ENCODE measurements at places on chromosomes 1 and 21.

DNA sequence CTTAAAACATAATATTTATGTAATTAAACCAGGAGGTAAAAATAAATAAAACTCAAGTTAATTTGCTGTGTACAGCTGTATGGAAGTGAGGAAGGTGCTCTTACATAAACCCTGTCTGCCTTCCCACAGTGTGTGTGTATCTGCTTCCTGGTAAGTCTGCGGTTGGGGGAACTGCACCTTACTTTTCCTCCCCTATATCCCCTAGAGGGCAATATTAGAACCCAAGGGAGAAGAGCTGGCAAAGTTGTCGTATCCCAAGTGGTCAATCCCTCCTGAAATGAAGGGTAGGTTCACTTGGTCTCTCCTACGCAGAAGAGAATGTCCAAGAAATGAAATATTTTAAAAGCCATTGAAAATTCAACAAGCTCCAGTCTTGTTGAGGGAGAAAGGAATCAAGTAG, 17.8 kb upstream of the JAK1 start:
- DNase-seq: no peak

GRCh38 chr1:80919426-80919825, 881.3 kb upstream of the ADGRL2 start:
- no peak for DNase-seq

GRCh38 chr21:44910229-44911067, 10.3 kb downstream of the ITGB2 start:
- DNase-seq: no peak

DNA sequence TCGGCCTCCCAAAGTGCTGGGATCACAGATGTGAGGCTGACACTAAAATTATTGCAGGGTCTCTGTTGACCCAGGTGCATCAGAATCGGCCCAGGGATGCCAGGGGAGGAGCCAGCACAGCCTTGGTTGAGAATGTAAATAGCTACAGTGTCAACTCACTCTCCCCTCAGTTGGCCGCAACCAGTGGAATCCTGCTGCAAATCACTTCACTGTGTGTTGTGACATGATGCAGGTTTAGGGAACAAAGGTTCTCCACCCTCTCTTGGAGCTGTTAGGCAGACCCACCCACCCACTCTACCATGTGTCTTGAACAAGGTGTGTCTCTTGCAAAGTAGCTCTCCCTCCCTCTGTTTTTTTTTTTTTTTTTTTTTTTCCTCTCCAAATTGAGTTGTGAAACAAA, 60.5 kb upstream of the SOD1 start:
- no peak for DNase-seq

DNA sequence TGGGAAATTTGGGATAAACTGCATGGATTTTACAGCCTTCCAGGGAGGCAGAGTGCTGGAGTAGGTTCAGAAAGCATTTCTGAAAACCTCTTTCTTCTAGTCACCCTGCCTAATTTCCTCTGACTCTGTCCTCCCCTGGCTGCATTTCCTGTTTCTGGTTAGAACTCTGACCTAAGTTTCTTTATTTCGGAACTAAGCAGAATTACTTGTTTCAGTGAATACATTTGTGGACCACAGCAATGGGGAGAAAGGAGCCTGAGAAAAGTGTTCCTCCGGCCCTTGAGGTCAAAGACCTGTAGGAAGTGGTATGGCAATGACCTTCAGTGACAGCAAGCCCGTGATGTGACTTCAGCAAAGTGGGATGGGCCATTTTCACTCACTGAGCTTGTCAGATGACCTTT, 173.4 kb upstream of the RUNX1 start:
- DNase-seq: no peak

DNA sequence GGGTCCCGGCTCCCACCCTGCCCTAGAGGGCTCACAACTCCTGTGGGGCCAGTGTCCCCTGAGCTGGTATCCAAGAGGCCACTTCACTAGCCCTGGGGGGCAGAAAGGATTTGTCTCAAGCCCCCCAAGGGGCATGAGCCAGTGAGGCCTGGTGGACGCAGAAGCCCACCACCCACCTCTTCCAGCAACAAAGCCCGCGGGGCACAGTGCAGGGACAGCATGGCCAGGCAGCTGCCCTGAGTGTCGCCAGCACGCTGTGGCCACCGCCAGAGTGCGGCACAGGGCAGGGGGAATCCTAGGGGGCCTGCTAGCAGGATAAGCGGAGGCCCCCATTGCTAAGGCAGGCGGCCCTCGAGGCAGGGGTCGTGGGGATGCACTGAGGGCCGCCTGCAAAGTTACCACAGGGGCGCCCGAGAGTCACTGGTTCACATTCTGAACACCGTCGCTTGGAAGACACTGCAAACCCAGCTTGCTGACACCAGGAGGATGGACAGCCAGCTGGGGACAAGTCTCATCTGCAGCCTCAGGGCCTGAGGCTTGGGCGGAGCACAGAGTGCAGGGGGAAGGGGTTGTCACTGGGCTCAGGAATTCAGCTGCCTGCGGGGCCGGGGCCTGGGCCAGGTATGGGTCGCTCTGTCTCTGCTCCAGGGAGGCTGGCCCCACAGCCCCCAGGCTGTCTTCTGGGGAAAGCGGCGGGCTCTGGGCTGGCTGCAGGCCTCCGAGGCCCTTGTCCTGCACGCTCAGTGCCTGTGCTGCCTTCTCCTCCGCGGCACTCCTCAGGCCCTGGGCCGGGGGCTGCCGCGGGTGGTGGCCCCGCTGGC, 26.8 kb downstream of the SLC19A1 start:
- DNase-seq: no peak

GRCh38 chr1:155044365-155044764, 6.8 kb upstream of the ADAM15 start:
- no peak for DNase-seq

GRCh38 chr1:244002721-244003120, 48.4 kb upstream of the ZBTB18 start:
- DNase-seq: no peak

DNA sequence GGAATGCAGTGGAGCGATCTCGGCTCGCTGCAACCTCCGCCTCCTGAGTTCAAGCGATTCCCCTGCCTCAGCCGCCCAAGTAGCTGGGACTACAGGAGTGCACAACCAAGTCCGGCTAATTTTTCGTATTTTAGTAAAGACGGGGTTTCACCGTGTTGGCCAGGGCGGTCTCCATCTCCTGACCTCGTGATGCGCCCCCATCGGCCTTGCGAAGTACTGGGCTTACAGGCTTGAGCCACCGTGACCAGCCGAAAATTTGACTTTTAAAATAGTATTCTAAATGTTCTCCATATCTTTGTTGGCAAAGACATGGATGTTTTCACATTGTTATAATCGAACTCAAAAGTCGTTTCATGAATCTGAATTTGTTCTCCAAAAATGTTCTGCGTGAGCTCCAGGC, 36.7 kb upstream of the SMYD2 start:
- DNase-seq: no peak

DNA sequence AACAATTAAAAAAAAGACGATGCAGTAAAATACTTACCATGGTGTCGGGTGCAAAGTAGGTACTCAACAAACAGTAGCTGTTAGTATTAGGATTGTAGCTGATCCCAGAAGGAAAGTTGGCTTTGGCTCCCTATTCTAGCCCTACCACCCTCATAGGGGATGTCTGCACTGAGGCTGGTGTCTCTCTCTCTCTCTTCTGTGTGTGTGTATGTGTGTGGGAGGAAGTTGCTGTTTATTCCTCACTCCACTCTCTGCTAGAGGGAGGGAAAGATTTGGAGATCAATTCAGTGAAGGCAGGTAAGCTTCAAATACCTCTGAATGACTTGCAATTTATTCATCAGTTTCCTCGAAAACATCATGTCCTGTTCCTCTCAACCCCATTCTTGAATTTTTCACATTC, 124.4 kb downstream of the PTPRU start:
- no peak for DNase-seq

DNA sequence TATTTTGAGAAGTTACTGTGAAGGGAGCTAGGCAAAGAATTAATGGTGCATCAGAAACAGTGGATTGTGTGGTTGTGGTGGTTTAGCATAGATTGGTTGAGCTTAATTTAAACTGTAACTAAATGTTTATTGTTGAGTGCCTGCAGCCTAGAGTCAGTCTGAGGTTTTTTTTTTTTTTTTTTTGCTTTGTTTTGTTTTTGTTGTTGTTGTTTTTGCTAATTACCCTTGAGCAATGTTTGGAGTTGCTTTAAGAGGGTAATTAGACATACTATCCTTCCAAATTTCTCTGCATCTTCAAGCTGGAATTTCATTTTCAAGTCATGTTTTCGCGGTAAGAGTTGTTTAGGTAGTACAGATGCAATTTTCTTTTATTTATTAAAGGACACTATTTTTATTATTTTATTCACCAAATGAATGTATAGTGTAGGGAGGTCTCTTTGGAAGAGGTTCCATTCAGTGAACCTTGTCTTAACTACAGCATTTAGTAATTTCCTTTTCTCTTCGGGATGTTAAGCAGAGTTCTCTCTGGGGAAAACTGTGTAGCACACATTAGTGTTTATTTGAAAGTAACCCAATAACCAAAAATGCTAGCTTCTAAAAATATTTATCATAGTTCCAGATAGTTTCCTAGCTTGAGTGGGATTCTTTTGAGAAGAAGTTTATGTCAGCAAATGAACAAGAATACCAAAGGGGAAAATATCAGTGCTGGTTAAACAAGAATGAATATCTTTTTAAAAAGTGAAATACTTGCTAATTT, 82.3 kb downstream of the CLIC4 start:
- DNase-seq: no peak

GRCh38 chr1:151156515-151156819, at the start of gene TNFAIP8L2:
TNFAIP8L2 (plus strand) TSS chr1:151156649; CDS start chr1:151158698, 2,049 bp downstream.
- no peak for DNase-seq

DNA sequence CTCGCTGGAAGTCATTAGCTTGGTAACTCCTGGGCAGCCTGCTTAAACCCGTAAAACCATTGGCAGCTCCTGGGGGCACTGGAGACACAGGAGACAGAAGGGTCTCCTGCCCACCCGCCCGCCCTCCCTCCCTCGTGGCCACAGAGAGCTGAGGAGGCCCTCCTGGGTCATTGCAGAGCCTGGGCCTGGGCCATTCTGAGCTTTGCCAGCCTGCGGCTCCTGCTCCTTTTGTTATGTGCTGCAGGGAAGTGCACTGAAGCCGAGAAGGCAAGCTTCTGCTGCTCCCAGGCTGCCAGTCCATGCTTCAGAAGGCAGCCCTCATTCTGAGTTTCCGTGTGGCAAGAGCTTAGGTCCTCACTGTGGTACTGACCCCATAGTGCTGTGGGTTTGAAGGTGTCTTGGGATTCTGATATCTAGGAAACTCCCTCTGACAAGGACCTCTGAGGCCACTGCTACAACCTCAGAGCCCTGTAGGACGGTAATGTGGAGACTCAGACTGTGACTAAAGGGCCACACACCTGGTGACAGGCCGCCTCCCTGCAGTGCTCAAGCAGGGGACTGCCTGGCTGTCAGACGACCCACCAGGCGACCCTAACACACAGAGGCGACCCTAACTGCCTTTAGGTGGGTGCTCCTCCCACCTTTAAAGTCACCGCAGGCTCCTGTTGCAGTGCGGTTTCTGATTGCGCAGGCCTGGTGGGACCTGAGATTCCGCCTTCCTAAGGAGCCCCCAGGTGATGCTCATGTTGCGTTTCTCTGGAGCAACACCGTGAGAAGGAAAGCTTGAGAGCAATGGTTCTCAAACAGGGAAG, 118.7 kb downstream of the IER5 start:
- DNase-seq: no peak

DNA sequence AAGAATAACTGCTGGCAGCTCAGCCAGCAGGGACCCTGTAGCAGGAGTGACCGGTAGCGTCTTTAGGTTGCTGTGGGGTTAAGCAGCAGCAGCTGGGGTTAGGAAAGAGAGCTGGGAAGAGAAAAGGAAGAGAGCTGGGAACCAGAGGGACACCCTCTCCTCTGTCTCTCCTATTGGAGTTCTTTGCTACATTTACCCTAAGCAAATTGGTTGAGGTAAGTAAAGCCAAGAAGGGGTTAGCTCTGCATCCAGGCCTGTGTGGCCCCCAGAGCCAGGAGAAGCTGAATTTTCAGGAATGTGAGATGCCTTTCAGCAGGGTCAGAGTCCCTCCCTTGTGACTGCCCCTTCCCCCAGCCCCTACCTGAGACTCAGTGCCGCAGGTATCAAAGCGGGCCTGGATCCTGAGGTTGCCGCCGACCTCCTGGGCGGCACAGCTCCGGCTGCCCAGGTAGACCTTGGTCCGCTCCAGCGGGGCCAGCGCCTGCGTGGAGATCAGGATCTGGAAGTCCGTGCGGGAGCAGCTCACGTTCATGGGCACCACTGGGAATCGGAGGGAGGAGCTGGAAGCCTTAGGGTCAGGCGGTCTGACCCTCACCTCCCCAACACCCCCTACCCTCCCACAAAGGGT, 16.4 kb downstream of the CDCP2 start:
- no peak for DNase-seq

GRCh38 chr1:229385853-229386456, 43.1 kb upstream of the CCSAP start:
- DNase-seq: no peak

- no peak for DNase-seq
Observed at GRCh38 chr1:222373216-222373615, 174.7 kb downstream of the HHIPL2 start.

DNA sequence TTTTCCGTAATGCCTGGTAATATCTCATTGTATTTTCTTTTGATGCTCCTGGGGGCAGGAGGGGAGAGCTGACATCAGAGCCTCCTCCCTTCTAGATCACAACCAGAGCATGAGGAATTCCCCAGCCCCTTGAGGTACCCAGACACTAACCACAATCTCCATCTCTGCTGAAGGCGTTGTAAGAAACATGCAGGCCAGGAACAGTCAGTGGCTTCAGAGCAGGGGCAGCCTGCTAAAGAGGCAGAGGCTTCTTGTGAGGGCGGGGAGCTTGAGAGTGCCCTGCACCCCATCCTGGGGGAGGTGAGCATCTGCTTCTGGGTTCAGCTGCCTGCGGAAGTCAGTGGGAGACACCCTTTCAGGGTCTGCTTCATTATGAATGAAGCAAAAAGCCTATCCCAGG, 19.0 kb downstream of the MAPKAPK2 start:
- no peak for DNase-seq

GRCh38 chr1:53681351-53681976, 57.5 kb downstream of the GLIS1 start:
- no peak for DNase-seq

DNA sequence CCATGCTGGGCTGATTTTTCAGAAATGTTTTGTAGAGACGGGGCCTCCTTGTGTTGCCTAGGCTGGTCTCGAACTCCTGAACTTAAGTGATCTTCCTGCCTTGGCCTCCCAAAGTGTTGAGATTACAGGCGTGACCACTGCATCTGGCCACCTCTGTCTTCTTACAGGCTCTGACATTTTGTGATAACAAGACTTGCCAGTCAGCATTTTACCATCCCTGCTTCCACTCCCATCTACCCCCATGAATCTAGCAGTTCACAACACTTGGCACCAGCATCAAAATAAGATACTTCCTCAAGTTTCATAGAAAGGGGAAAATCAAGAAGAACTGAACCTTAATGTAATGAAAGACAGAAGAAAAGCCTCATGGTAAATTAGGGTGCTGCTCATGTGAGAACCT, 32.4 kb downstream of the SLC35F3 start:
- DNase-seq: no peak

DNA sequence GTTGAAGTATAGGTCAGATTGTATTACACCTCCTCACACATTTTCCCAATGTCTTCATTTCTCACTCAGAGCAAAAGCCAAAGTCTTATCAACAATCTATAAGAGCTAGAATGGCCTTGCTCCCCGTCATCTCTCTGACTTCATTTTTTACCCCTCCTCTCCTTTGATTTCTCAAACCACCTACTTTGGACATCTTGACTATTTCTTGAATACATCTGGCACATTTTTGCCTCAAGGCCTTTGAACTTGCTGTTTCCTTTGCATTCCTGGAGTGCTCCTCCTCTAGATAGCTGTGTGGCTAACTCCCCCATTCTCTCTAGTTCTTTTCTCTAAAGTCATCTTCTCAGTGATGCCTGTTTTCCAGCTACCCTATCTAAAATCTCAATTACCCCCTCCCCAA, 7.2 kb upstream of the XCL2 start:
- DNase-seq: no peak

All from NCI-H146 (cell line).